ENCODE measurements at places on chromosomes 2 and 18.

- DNase-seq: no peak
Measured at GRCh38 chr2:28979041-28979440, 2.1 kb upstream of the TOGARAM2 start.

- no peak for DNase-seq
Measured at GRCh38 chr18:37270038-37270665, 295.4 kb downstream of the CELF4 start.

GRCh38 chr2:209990838-209991237, 11.6 kb upstream of the RPE start:
- no peak for DNase-seq

- no peak for DNase-seq
Measured at GRCh38 chr2:204272089-204272488, 273.2 kb upstream of the PARD3B start.

DNA sequence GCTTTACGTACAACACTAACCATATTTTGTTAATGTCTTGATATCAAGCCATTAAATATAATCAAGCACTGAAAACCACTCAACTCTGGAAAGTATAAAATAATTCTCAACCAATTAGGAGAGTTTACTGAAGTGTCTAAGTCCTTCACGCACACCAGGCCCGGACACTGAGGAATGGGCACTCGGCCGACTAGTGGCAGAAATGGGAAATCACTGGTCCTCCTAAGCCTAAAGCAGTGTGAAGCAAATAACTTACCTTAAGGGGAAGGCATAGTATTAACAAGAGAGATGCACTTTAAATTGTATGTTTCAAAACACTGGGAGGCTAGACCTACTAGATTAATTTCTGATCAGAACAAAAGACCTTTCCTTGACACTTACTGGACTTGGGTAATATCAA, 45.7 kb downstream of the FAM210A start:
- DNase-seq: peak; percentile 17

DNA sequence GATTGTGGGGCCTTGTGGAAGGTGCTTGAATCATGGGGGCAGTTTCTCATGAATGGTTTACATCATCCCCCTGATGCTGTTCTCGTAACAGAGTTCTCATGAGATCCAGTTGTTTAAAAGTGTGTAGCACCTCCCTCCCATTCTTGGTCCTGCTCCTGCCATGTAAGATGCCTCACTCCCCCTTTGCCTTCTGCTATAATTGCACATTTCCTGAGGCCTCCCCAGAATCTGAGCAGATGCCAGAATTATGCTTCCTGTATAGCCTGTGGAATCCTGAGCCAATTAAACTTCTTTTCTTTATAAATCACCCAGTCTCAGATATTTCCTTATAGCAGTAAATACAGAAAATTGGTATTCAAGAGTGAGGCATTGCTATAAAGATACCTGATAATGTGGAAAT, 15.6 kb upstream of the WDR75 start:
- DNase-seq: no peak

DNA sequence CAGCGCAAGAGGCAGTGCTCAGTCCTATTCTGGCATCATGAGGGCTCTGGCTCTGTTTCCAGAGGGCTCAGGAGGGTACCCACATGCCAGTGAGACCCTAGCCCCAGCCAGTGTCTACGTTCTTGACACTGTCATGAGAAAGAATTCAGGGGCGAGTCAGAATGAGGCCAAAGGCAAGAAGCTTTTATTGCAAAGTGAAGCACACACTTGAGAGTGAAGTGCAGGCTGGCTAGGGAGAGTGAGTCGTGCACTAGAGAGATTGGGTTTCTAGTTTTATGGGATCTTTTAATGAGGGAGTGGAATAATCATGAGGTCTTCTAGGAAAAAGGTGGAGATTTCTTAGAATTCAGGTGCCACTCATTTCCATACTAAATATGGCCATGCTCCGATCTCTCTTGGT, 164.1 kb downstream of the DCDC2C start:
- no peak for DNase-seq

DNA sequence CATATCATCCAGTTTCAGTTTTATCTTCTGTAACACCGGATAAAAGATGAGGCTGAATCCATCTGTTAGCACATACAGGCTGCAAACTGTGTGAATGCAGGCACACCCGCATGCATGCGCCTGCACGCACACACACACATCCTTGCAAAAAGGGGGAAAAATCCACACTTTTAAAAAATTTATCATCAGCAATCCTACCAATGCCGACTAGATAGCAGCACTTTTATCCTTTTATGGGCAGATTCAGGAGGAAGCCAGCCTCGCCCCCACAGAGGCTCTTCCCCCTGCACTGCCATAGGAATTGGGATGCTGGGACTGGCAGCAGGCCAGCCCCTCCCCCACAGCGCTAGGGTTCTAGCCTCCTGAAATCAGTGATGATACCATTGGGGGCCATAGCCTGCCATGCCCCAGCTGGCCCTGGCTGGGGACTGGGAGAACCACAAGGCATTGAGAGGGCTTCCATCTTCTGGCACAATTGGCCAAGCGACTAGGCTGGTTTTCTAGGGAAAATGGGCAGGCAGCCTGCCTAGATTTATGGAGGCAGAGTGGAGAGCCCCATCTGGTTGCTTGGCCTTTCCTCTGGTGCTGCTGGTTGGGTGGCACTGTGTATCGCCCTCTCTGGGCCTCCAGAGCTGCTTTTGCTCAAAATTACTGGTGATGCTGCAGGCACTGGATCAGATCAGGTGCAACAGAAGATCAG, 25.5 kb downstream of the CYRIA start:
- DNase-seq: no peak

All from SK-N-DZ (cell line).